ENCODE measurements at places on chromosomes 3 and 15.

DNA sequence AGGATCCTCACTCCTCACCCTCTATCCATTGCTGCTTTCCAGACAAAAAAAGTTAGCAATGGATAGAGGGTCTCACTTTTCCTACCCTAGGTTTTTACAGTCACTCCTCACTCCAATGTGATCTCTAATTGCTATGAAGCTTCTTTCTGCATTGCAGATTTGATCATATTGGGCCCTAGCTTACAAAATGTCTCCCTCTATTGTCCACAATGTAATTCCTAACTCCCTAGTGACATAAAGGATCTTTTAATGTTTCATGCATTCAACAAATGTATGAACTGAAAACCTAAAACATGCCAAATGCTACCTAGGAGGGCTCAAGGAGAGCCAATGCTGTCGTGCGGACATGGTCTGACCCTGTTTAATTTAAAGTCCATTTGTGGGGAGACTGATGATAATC, 234.8 kb downstream of the CADM2 start:
- DNase-seq = no peak

DNA sequence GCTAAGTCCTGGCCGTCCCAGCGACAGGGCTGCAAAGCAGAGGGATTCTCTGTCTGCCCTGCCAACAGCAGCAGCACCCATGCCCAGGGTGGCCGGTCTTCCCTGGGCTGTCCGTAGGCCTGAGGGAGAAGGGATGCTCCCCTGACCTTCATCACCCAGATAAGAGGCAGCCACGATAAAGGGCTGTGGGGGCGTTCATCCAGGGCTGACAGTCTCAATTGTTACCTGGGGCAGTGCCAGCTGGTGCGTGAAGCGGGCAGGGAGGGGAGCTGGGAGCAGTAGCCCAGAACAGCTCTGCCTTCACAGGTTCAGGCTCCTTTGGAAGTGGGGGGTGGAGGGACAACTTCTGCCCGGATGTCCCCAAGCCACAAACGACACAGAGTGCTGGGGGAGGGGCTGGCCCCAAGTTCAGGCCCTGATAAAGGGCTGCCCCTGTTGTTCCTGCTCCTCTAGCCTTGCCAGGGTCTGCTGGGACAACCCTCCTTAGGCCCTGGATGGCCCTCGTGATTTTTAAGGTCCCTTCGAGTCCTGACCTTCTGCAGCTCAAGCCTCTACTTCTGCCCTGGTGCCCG, 94.7 kb downstream of the RAB11A start:
- no peak for DNase-seq

GRCh38 chr3:159982442-159982974, 6.1 kb upstream of the IL12A start:
- DNase-seq = no peak

DNA sequence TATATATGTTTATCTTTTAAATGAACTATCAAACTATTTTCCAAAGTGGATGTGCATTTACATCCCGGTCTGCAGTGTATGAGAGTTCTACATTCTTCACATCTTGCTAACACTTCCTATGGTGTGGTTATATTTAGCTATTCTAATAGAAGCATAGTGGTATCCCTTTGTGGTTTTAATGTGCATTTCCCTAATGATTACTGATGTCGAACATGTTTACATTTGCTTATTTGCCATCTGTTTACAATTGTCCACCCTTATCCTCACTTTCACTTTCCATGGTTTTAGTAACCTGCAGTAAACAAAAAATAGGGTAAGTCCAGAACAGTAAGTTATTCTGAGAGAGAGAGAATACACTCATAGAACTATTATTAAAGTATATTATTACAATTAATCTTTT, 360.5 kb upstream of the NAALADL2 start:
- no peak for DNase-seq

DNA sequence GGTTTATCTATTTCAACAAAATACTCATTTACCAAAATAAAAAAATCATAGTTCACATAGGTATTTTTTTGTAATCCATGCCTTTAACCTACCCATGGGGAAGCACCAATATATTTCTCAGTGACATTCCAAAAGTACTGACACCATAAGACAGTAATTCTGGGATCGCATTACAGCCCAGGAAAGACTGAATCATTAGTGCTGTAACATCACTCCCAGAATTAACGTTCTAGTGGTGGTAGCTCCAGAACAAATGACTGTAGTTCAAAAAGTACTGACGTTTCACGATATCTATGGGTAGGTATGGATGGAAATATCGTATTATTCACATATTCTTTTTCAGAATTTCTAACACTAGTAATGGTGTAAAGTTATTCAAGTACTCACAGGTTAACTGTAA, 54.3 kb upstream of the NEK10 start:
- no peak for DNase-seq

DNA sequence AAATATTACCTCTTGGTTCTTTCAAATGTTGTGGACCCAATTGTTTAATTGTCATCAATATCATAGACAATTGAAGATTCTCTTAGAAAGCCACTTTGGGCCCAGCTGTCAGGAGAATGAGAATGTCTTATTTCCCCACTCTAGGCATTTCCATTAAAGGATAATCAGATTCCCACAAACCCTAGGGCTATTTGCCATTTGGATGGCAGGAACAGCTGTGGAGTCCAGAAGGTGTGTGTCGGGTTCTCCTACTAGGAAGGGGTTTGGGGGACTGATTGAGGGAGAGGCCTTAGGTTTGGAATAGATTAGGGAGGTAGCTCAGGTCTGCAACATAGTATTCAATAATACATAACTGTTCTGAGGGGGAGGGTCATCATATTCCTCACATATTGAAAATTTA, 35.2 kb upstream of the PLSCR5 start:
- DNase-seq = no peak

DNA sequence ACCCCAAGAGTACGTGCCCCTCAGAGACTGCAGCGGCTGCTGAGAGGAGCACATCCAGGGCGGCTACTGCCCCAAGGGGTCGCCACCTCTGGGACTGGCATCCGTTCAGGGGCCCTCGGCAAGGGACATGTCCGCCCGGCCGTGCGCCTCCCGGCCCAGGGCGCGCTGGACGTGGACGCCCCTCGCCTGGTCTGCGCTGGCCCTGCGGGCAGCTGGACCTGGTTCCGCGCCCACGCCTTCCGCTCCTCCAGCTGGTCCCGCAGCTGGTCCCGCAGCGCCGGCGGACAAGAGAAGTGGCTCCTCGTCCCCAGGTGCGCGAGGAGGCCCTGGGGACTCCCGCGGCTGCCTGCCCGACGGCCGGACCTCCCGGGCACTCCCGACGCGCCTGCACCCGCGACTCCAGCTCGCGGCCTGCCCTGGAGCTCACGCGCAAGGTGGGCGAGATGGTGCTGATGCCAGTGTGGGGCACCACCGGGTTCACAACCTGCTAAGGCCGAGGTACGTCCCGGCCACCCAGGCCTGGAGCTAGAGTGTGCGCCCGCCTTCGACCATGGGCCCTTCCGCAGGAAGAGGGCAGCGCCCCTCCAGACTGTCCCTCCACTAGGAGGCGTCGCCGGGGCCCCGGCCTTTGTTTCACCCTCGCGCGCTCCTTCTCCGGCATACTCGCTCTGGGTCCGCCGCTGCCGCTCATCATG, 14.4 kb upstream of the GP9 start:
- DNase-seq = no peak

- no peak for DNase-seq
These were observed 12.8 kb downstream of the GPR176 start for GRCh38 chr15:39907216-39907615.

- DNase-seq = no peak
These were observed 246.9 kb upstream of the AGTR1 start for GRCh38 chr3:148450819-148451218.

DNA sequence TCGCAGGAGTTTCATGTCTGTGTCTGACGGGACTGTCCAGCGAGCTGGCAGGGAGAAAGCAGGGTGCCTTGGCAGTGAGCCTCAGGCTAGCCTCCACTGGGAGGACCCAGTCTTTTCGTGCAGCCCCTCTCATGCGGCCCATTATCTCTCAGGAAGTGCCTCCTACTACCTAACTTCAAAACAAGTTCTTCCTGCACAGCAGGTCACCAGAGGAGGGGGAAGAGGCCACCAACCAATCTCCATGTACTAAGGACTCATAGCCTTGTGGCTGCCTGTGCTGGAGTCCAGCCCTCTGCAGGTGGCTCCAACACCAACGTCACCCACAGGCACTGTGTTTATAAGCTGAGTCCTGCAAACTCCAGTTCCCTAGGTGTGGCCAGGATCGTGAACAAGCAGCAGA, 4.8 kb downstream of the VIPR1 start:
- DNase-seq = no peak

DNA sequence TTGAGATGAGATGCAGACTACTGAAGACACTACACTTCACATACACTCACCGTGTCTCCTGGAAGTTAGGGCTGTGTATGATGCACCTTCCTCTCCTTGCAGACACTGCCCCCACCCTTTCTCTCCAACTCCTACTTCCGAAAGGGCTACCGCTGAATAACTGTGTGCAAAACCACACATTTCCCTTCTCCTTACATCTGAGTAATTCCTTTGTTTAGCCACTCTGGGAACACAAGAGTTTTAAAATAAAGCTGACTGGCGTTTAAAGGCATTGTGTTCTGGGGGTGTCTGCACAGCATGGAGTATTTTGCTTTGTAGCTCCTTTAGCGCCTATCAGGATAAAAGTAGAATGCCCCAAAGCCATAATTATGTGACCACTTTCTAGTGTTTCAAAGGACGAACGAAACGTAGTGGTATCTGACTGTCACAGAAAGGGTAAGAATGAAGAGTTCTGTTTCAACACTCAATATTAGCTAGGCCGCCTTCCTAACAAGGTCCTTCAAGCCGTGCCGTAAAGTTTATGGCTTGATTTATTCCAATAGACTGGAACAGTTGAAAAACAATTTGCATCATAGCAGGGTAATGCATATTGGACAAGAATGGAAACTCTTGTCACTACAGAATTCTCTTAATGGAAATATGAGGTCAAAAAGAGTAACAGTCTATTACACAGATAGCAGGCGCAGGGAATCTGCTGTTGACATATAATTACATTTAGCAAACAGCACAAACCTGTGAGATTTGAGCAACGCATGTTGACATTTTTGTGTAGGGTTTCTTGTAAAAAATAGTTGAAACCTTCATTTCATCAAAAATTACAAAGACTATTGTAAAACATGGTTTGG, 619.9 kb downstream of the FOXP1 start:
- no peak for DNase-seq

DNA sequence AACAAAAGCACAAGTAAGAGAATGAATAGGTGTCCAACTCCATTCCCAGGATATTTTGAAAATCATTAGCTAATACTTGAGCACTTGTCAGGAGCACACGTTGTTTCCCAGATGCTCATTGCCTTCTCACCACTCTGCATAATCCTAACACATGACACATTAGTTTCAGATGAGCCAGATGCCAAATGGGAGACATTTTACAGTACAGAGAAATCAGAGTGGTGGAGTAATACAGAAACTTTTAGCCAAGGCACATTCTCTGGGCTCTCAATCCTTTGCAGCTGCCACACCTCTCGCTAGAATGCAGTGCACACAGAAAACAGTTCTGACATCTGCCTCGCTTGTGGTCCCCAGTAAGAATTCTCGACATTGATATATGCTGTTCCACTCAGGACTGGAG, 76.6 kb downstream of the P3H2 start:
- no peak for DNase-seq

GRCh38 chr15:41031232-41032078, 78.2 kb downstream of the CHAC1 start:
- DNase-seq = no peak

GRCh38 chr3:192332386-192333291, 394.7 kb downstream of the FGF12 start:
- DNase-seq = no peak

Data from pons (tissue), 1 donor.